Tibial artery (tissue), 4 donors: ENCODE measurements at places on chromosomes 7 and 10.

DNA sequence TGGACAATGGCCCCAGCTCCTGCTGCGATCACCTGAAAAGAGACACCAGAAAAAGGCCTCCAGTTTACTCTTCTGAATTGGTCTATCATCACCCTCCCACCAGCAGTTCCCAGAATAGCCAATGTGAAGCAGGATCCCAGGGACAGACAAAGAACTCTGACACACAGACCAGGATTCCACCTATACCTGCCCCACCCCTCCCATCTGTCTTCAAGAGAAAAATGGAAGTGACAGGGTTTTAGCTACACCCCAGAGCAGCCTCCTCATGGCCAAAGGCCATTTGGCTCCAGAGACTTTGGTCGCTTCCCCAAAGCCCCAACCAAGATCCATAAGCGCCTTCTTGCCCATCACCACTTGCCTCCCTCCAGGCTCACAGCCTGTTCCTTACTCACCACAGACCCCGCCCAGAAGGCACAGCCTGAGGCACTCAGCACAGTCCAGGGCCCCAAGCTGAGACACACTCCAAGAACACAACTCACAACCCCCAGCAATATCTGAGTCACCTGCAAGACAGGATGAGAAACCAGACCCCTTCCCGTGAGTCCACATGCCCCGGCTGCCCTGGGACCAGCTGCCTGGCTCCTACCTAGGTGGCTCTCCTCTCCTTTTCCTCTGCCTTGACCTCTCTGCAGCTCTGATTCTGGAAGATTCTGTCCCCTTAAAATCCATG, 6.5 kb downstream of the TMEM176B start:
- DNase-seq = no peak
- no peaks in the 10 kb centered on the region for H3K4me1 ChIP-seq
- H3K36me3 ChIP-seq = peaks cover 3% of the 10 kb centered on the region
- H3K27ac ChIP-seq = no peak overlapping the region

- H3K27ac ChIP-seq = no peak overlapping the region
- H3K4me1 ChIP-seq = no peaks in the 10 kb centered on the region
- H3K36me3 ChIP-seq = peaks cover 17% of the 10 kb centered on the region
- no peak overlapping the region for H3K4me3 ChIP-seq
- no peaks in the 10 kb centered on the region for H3K27me3 ChIP-seq
- DNase-seq = no peak
Measured at GRCh38 chr7:36939816-36940215, 215.5 kb upstream of the AOAH start.

- H3K36me3 ChIP-seq = no peaks in the 10 kb centered on the region
- H3K27me3 ChIP-seq = no peaks in the 10 kb centered on the region
- DNase-seq = no peak
- no peak overlapping the region for H3K27ac ChIP-seq
Measured at GRCh38 chr10:50387732-50388073, 136.4 kb upstream of the ASAH2 start.

GRCh38 chr10:70494536-70494935, 16.0 kb downstream of the PALD1 start:
- H3K36me3 ChIP-seq = no peaks in the 10 kb centered on the region
- H3K27me3 ChIP-seq = no peaks in the 10 kb centered on the region
- peak overlapping the region; percentile 6 for H3K27ac ChIP-seq

DNA sequence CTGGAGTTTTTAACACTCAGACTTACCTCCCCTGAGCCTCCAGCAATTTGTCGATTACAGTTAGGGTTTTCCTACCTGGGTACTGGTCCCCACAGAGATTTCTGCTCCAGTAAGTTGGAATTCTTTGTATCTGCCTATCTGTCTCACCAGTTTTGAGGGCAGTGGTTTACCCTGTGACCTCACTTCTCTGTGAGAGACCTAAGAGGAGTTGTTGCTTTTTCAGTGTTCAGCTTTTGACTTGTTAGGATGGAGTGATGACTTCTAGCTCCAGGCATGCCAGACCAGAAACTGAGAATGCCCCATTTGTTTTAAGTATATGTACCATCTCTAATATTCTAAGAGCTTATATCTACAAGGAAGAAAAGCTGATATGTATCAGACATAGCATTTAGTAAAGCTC, 42.9 kb downstream of the CSGALNACT2 start:
- no peak overlapping the region for H3K27ac ChIP-seq
- H3K4me3 ChIP-seq = no peak overlapping the region
- no peak for DNase-seq

- no peak for DNase-seq
- no peaks in the 10 kb centered on the region for H3K36me3 ChIP-seq
- H3K27me3 ChIP-seq = no peaks in the 10 kb centered on the region
- H3K27ac ChIP-seq = no peak overlapping the region
Measured at GRCh38 chr7:40629891-40630290, 495.1 kb downstream of the SUGCT start.

DNA sequence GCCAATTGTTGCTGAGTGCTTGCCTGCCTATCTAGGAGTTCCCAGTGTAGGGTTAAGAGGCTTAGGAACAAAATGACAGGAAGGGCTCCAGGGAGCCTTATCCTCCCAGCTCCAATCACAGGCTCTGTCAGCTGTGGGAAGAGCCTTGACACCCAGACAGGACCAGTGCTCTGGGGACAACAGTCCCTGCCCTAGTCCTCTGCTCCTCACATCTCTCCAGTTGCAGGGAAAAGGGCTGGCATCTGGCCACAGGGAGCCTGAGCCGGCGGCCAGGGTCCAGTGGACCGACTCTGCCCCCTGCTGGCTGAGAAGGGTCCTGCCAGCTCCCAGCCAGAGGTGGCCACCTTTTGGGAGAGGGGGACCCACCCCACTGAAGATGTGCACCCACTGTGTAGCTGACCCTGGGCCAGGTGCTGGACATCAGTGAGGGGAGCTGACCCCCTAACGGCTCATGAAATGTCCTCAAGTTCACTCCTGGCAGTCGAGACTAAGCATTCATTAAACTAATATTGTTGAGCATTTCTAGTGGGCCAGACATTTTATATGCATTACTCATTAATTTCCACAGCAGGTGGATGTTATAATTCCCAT, 17.6 kb downstream of the DNAJB12 start:
- H3K4me3 ChIP-seq = no peak overlapping the region
- DNase-seq = peak; percentile 90
- H3K36me3 ChIP-seq = peaks cover 47% of the 10 kb centered on the region
- H3K4me1 ChIP-seq = peaks cover 48% of the 10 kb centered on the region
- H3K27me3 ChIP-seq = no peaks in the 10 kb centered on the region

GRCh38 chr7:27202862-27203134, 2.9 kb upstream of the HOXA13 start:
- peaks cover 9% of the 10 kb centered on the region for H3K4me1 ChIP-seq
- peaks cover 4% of the 10 kb centered on the region for H3K27me3 ChIP-seq
- no peaks in the 10 kb centered on the region for H3K36me3 ChIP-seq
- H3K27ac ChIP-seq = no peak overlapping the region

- no peak overlapping the region for H3K27ac ChIP-seq
- no peaks in the 10 kb centered on the region for H3K36me3 ChIP-seq
- no peaks in the 10 kb centered on the region for H3K4me1 ChIP-seq
- H3K4me3 ChIP-seq = no peak overlapping the region
- DNase-seq = no peak
Measured at GRCh38 chr7:36982766-36983165, 258.5 kb upstream of the AOAH start.

DNA sequence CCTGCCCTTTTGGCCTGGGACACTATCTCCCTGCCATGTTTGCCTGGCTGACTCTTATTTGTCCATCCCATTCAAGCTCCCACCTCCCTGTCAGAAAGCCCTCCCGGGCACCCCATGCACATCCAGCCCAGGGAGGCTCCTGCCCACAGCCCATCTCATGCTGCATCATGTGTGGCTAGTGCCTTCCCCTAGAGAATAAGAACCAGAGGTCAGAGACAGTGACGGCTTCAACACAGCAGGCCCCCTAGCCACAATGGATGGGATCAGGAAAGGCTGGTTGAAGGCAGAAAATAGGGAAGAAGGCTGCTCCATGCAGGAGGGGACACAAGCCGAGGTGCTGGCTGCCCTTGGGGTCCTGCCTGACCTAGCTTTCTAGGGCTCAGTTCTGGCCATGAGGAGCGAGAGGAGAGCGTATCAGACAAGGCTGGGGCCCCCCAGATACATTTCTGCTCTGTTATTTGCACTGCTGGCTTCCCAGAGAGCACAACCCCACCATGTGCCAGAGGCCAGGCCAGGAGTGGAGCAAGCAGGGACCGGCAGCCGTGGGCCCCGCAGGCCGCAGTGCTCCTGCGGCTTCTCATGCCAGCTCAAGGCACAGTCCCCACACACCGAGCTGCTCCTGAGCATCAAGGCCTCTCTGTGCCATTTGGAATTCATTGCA, 161.1 kb upstream of the ZMIZ1 start:
- no peaks in the 10 kb centered on the region for H3K27me3 ChIP-seq
- peak; percentile 51 for DNase-seq
- H3K36me3 ChIP-seq = no peaks in the 10 kb centered on the region
- H3K4me3 ChIP-seq = no peak overlapping the region
- no peak overlapping the region for H3K27ac ChIP-seq

GRCh38 chr10:129027906-129028305, 439.1 kb upstream of the MGMT start:
- DNase-seq = no peak
- H3K4me3 ChIP-seq = no peak overlapping the region
- no peaks in the 10 kb centered on the region for H3K4me1 ChIP-seq
- no peaks in the 10 kb centered on the region for H3K36me3 ChIP-seq
